ENCODE measurements at places on chromosomes 7 and 10. TPM values are rescaled to one million over a fixed set of nuclear protein-coding genes. Genes with fewer than 3 reads are reported as not detected.
A peak's percentile ranks its signal among the peaks of the same experiment; 100 is the strongest.

GNAT3 gene
- total RNA-seq = not detected

TMEM236 gene
- total RNA-seq = not detected

DNA sequence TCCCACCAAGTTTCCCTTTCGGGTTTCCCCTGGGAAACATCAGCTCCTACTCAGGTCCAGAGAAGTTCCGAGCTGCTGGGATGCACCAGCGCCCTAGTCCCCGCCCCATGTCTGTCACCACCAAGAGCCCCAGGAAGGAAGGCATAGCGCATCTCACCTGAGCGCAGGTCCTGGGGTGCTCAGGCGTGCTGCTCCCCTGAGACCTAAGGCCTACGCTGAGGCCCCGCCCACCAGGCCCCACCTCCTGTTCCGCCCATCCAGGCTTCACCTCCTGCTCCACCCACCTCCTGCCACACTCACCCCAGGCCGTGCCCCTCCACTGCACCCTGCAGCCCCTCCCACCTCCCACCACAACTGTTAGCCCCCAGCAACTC, 1.2 kb upstream of the TFR2 start:
- DNase-seq = no peak

GJD4 gene
- 0.33 TPM for total RNA-seq

DNA sequence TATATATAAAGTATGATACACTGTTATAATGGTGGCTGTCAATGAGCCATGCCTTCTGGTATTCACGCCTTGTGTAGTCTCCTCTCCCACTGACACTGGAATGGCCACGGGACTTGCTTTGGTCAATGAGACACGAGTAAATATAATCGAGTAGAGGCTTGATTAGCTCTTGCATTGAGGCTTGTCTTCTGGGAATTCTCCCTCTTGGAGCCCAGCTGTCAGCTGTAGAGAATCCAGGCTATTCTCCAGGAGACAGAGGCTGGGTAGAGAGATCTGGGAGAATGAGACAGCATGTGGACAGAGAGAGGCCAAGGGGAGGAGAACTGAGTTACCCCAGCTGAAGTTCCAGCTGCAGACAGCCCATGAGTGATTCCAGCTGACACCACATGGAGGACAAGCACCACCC, 25.2 kb upstream of the PLCE1 start:
- no peak for DNase-seq

KCND2 gene
- 0.17 TPM for total RNA-seq

AQP1 gene
- 1.2 TPM for total RNA-seq

DNA sequence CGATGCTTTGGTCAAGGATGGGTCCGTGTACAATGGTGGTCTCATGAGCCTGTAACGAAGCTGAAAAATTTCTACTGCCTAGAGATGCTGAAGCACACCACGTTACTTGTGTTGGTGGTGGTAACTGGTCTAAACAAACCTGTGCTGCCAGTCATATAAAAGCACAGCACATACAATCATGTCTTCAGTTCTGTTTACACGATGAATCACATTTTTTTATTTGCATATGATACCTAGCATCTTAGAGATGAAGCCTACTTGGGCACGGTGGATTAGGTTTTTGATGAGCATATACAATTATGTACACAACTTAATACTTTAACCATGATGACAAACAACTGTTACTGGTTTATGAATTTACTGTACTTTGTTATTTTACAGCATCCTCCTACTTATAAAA, 201.0 kb downstream of the ZMYND11 start:
- DNase-seq = peak; percentile 75

GRCh38 chr7:135773464-135773863, 24.9 kb upstream of the FAM180A start:
- DNase-seq = peak; percentile 17

- no peak for DNase-seq
These were observed 127.5 kb downstream of the RSU1 start for GRCh38 chr10:16689696-16690095.

DNA sequence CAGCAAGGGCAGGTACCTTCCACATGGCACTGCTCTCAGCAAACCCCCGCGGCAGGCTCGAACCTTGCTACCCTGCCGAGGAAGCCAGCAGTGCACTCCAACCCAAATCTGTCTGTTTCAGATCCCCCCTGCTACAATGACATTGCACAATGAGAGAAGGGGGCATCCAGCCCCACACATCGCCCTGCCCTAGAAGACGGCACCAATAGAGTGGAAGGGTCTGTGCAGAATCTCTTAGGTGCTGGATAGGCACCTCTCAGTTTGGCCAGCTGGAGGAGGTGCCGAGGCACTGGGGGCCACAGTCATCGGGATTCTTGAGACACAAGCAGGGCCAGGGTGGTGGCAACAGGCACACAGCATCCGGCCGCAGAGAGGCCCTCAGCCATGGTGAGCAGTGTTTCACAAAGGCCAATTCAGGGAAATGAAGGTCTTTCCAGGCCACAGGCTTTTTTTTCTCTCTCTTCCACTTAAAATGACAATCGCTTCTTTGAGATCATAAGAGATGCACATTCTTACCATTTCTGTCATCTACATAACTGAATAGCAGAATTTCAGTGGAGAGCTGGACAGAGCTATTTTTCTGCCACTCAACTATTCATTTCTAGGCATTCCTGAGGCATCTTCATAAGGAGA, 281.3 kb downstream of the TNS3 start:
- no peak for DNase-seq

DNA sequence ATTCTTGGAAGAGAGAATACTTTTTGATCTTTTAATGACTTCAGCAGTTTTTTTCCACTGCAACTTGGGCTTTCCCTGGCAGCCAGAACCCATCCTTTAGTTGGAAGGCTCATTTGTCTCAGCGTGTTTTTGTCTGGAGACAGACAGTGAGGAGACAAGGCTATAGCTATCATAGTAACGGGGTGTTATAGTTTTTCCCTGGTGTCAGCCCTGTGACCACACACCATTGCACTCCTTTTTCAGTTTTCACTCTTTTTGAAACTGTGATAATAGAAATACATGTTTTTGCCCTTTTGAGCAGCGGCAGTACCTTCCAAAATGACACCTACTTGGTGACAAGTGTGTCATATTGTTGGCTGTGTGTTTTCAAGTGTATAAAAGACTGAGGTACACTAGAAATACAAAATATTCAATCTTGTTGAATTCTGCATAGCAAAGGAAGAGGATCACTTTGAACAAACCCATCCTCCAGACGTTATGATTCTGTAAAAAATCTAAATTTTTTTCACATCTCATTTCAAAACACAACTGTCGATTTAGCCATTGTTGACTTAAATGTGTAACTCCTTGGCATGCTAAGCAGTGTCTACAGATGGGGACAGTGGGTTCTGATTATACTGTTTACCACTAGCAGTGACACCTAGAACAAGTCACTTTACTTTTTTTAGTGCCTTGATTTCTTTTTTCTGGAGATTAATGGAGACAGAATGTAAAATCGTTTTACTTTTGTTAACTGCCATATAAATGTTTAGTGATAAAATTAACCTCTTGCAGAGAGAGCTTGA, 130.1 kb downstream of the EXOC4 start:
- no peak for DNase-seq

PDIA4 gene
- total RNA-seq = 249 TPM

DNA sequence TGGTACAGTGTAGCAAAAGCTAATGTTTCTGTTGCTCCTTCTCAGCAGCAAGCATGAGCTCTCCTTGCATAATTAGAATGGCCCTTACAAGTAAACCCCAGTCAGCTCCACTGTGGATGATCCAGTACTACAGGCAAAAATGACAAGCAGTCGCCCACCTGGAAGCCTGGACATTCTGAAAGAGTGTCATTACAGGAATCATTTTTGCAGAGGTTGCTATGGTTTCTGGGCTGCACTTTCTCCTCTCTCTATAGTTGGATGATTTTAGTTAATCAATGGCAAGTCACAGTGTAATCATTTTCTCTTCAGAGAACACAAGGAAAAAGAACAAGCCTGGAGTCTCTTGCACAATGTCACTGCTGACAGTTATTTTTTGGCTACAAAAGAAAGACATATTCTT, 102.9 kb upstream of the MYO3A start:
- DNase-seq = no peak

GRCh38 chr7:127920787-127921438, 110.3 kb downstream of the LRRC4 start:
- no peak for DNase-seq

DNA sequence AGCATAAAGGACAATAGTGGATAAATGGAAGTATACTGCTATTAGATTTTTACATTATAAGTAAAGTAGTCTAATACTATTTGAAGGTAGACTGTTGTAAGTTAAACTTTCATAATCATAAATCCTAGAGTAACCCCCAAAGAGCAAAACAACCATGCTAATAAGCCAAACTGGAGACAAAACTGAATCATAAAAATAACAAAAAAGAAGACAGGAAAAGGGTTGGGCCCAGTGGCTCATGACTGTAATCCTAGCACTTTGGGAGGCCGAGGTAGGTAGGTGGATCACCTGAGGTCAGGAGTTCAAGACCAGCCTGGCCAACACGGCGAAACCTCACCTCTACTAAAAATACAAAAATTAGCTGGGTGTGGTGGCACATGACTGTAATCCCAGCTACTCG, 9.7 kb downstream of the CACUL1 start:
- DNase-seq = no peak

DNA sequence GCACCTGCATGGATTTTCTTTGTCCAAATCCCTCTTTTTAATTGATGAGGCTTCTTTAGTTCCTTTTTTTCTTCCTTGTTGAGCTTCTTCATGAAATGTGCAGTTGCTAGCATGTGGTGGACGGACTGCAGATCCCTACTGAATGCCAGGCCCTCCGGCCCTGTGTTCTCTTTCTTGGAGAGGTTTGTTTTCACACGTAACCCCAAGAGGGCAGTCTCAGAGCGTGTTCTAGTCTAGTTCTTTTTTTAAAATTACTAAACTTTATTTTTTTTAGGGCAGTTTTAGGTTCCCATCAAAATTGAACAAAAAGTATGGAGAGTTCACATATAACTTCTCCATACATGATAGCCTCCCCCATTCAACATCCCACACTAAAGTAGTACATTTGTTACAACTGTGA, 190.0 kb downstream of the CFTR start:
- DNase-seq = no peak

- DNase-seq = no peak
These were observed 3.6 kb downstream of the ARHGAP21 start for GRCh38 chr10:24720096-24720495.

- no peak for DNase-seq
These were observed 270.3 kb downstream of the HTR7 start for GRCh38 chr10:90587561-90587960.

DNA sequence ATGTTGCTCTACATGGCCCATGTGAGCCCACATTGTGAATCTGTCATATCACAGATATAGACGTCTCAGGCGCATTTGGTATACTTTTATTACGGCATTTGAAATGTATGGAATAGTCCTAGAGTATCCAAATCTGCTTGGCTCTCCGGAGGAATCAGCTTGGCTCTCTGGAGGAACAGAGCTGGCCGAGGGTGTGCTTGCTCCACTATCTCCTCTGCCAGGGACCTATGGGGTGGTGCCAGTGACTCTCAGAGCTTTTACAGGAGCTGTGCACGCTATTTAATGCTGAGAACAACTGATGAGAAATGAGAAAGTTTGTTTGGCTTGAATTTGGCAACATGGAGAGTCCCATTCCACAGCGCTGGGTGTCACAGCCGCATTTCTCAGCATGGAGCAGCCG, 144.0 kb downstream of the ZMYND11 start:
- DNase-seq = no peak

- no peak for DNase-seq
These were observed 421.1 kb upstream of the SORCS1 start for GRCh38 chr10:107585630-107586029.

CALHM2 gene
- total RNA-seq = 1.3 TPM

SLIT1 gene
- total RNA-seq = not detected

GRCh38 chr10:12299222-12299965, 50.0 kb upstream of the CAMK1D start:
- DNase-seq = no peak

SLC13A1 gene
- not detected for total RNA-seq

GATA3 gene
- 2.6 TPM for total RNA-seq

- no peak for DNase-seq
These were observed 10.7 kb upstream of the FZD8 start for GRCh38 chr10:35652824-35653223.

CDNF gene
- 1.2 TPM for total RNA-seq

WIPF3 gene
- total RNA-seq = 3.3 TPM

- no peak for DNase-seq
These were observed 43.6 kb downstream of the CNNM1 start for GRCh38 chr10:99372546-99373271.

DNA sequence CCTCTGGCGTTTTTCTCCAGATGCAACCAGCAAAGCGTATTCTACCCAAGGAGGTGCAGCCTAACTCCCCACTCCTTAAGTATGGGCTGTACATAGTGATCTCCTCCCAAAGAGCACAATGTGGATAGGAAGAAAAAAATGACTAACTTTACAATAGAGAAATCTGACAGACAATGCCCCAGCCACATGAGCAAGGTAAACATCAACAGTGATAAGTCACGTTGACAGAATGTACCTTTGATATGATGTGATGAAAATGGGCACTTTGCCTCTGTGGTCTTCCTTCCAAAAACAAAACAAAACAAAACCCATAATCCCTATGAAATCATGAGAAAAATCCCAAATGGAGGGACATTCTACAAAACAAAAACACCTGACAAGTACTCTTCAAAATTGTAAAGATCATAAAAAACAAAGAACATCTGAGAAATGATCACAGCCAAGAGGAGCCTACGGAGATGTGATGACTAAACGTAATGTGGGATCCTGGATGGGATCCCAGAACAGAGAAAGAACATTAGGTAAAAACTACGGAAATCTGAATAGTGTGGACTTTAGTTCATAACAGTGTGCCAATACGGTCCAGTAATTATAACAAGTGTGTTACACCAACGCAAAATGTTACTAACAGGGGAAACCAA, 50.6 kb downstream of the ABLIM1 start:
- peak; percentile 51 for DNase-seq

GARIN1A gene
- 3.6 TPM for total RNA-seq

DNA sequence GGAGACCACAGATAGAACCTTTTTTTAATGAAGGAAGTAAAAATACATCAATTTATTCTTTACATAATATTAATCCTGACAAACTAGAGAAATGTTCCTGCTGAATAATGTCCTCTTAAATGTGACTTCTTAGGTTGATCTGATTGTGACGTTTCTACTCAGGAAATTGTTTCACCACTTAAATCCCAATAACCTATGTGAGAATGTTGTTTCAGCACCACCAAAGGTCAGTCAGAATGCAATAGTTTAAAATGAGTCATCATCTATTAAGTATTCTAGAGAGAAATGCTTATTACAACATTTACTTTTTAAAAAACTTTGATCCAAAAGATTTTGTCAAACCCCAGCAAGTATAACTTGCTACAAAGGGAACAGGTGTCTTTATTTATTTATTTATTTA, 155.4 kb upstream of the CACNA2D1 start:
- DNase-seq = peak; percentile 43
